SIG-M5 (cell line): ENCODE measurements at places on chromosomes 2 and 18.

GRCh38 chr2:240588006-240588655, 1.6 kb downstream of the CAPN10 start:
- DNase-seq: no peak

DNA sequence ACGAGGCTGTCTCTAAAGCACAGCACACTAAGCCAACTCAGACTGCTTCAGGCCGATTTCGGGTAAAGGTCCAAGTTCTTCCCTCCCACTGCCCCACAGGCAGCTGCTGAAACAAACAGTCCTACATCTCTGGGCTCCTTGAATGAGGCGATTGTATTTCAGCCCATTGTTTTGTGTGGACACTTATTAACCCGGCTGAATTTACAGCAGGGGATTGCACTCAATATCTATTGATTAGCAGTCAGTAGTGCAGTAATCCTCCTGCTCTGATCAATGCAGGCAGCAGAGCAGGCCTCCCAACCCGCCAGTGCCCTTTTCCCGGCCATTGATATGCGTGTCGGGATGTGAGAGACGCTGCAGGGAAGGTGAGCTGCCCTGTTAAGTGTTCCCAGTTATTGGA, 330.1 kb downstream of the CMPK2 start:
- no peak for DNase-seq

DNA sequence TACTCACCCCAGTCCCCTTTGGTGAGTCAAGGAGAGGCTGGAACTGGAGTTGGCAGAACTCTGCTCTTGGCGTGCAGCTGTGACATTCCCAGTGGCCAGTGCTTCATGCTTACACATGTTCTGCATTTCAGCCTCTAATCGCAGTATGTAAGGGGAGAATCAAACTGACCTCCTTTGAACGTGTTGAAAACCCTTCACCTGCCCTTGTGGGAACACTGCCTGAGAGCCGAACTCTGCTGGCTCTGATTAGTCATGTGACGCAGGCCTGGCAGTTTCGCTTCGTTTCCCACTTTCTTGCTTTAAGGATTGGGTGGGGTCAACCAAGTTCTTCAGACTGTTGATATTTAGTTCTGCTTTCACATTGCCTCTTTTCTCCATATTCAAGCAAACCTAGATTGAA, 173.8 kb upstream of the BCL2L11 start:
- no peak for DNase-seq

- no peak for DNase-seq
Observed at GRCh38 chr2:99806758-99807157, 316.9 kb upstream of the REV1 start.

DNA sequence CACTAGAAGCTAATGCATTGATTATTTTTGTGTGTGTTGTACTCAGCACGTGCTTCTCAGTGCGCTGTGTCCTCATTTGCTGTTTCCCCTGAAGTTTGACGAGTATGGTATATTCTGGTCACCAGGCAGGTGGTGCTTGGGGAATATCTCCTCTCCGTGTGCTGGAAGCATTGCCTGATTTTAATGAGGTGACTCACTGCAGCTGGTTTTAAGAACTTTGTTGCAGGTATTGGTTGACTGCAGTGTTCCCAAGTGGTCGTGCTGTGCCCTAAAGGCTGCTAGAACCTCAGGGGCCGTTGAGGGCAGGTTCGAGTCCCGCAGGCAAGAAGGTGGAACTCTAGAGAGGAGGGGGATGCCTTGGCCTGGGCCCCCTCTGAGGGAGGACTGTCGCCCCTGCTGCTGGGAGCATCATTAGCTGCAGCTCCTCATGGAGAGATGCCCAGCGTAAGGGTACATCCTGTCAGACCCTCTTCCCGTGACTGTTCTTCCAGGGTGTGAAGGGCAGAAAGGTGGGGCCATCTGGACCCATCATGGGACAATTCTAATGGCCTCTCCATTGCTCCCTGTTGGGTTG, 82.6 kb downstream of the AGAP1 start:
- no peak for DNase-seq

DNA sequence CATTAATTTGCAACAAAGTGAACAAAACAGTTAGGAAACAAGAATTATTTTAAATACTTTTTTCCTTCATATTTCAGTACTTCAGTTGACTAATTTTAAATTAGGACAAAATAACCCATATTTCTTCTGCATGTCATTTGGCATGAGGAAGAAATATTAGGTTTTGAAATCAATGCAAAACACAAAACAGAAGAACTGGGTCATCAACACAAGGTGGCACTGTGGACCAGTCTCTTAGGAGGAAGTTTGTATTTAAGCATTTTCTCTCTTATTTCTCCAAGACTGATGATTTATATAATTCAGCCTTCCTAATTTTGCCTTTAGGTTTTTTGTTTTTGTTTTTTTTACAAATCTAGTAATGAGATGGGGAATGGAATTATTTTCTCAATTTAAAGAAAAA, 352.8 kb upstream of the KCNH7 start:
- DNase-seq: no peak

- DNase-seq: no peak
Observed at GRCh38 chr2:161273038-161273760, 35.0 kb upstream of the PSMD14 start.

GRCh38 chr18:35616074-35616473, 34.5 kb downstream of the GALNT1 start:
- DNase-seq: no peak

DNA sequence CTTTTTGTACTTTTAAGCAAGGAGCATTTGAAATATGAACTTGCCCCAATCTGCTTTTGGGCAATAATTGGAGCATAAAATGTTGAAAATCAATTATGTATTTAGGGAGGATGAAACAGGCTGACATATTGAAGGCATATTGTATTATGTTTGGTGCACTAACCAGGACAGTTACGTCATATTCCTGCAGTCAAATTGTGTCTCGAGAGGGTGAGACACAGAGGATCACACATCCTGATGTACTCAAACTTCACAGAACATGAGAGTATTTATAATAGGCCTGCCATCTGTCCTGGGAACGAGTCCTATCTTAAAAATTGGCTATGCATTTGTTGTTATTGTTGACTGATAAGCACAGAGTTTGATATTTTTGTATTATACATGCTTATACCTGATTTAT, 44.7 kb downstream of the TANC1 start:
- DNase-seq: no peak

- no peak for DNase-seq
Observed at GRCh38 chr2:226652983-226653765, 146.4 kb downstream of the IRS1 start.

DNA sequence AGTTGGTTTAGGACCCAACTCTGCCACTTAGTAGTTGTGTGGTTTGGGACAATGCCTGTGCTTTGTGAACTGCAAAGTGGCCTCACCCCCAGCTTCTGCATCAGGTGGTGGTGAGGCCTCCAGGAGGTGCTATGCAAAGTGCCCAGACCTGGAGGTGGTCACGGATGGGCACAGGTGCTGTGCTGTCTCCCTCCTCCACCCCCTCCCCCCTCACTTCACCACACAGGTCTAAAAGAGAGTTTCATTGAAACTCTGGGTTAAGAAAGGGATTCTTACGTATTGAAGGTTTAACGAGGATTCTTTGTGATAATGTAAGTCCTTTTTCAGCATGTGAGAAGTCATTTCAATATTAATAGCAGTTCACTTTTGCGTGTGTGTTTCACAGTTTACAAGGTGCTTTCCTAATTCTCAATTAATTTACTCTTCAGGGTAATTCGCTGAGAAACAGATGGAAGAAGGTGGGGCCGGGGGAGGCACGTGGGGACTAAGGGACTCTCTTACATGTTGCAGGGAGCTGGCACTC, 369.9 kb downstream of the LPIN1 start:
- no peak for DNase-seq

DNA sequence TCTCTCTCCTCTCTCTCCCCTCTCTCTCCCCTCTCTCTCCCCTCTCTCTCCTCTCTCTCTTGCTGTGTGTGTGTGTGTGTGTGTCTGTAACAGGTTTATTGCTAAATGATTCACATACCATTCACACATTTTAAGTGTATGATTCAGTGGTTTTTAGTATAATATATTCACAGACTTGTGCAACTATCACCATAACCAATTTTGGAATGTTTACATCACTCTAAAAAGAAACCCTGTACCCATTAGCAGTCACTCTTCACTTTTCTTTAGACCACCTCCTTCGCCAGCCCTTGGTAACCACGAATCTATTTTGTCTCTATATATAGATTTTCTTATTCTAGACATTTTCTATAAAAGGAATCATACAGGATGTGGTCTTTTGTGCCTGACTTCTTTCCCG, 11.4 kb downstream of the THNSL2 start:
- no peak for DNase-seq

GRCh38 chr2:201701646-201702045, 3.2 kb upstream of the MPP4 start:
- no peak for DNase-seq

GRCh38 chr2:47323009-47323821, 79.7 kb upstream of the MSH2 start:
- DNase-seq: no peak

DNA sequence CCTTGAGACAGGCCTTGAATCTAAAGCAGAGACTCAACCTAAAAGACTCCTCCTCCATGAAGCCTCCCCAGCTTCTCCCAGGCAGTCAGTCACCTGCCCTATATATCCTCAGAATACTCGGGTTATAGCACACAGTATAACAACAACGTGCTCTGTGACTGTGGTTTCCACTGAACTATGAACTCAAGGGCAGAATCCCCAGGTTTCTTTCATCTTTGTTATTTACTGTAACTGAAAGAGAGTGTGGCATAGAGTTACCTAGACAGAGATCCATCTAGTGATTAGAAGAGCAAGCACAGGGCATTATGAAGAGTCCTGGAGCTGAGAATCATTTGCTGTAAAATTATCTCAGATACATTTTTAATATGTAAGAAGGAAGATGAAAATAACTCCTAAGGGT, 281.6 kb upstream of the ZNF521 start:
- DNase-seq: no peak

DNA sequence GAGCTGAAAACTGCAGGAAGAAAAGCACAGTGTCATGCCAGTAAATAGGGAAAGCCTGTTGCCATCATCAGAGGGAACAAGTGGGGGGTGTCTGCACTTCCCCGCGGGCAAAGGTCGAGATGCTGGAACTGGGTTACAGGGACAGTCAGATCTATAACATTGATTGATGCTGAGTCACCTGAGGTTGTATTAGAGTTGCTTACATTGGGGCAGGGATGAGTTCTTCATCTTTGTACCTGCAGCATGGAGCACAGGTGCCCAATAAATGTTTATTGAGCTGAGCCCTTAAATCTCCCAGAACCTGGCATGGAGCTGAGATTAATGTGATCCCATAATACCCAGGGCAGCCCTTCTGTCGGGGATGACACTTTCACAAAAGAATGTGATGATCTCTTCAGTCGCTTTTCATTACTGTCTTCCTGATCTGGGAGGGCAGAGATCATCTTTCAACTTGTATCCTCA, 5.9 kb upstream of the RNF152 start:
- DNase-seq: no peak

DNA sequence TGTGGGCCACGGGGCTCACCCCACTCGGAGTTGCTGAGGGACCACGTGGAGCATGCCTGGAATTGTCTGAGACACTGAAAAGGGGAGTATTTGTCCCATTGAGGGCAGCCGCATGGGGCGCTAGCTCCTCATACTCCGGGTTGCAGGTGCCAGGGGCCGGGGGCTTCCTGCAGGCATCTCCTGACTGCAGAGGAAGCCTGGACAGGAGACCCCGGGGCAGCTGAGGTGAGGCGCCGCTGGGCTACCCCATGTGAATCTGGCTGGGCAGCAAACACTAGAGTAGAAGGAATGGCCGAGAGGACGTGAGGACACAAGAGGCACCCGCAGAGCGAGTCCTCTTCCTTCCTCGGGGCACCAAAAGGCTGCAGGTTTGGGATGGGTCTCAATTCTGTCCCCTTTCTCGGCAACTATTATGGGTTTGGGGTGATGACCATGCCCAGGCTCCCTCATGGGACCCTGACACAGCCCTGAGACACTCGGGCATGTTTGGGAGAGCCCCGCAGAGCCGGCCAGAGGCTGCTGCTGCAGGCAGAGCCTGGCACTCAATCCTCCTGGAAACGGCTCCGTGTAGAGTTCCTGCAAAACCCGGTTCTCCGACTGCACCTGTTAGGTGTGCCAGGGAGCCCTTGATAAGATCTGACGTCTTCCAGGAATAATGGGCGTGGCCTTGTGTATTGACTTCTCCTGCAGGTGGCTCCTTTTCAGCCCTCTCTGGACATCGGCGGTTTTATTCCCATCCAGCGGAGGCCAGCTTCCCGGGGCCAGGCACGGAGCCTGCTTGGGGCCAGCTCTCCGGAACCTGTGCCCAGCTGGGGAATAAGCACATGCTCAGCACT, 77.0 kb downstream of the CTIF start:
- no peak for DNase-seq

DNA sequence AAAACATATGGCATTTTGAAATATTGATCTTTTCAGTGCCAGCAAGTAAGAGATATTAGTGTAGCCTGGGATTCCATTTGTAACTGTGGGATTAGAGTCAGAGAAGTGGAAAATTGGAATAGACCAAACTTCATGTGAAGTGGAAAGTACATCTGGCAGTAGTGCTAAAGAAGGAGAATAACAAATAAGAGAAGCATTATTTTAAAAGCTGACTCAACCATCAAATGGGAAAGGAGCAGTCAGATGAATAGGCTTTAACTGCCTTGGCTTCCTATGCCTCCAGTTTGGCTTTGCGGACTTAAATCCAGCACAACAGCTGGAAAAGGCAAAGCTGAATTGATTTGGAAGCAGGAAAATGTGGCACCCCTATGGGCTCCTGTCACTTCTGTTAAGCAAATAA, 623.1 kb downstream of the TSN start:
- no peak for DNase-seq

GRCh38 chr2:2272841-2273240, 58.2 kb downstream of the MYT1L start:
- DNase-seq: no peak

DNA sequence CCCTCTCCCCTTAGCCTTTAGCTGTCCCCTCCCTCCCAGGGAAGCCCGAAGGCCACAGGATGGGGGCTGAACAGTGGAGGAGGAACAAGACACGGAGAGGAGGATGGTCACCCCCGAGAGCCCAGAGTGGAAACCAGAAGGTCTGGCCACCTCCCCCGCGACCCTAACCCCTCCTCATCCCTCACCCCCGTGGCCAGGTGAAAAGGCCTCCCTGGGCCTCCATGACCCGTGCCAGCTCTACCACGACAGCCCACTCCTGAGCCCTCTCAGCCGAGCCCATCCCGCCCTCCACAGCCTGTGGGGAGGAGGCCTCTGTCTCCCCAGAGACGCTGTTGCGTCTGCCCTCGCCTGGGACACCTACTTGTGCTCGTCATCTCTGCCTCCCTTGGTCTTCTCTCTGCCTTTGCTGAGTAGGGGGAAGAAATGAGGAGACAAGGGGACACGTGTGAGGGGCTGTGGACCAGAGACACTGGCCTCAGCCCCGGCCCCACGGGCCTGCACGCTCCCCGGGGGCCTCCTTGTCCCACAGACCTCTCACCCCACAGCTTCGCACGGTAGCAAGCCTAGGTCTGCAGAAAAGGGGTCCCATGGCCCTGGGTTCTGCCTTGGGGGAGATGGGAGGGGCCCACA, 32.5 kb upstream of the OTOF start:
- no peak for DNase-seq

DNA sequence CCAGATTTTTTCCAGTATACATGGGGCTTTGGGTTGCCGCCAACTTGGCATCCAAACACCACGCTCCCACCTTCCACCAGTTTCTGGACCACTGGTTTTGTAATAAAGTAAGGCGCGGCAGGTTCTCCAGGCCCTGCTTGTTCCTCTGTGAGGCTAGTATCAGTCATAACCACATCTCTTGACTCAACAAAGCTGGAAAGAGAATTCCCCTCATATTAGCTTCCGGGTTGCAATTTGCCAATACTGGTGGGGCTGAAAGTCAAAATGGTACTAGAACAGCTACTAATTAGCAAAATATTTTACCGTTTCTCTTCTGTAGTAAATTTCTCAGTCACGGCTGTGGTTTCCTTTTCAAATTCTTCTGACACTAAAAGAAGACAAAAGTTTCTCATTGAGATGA, 25.0 kb downstream of the TTN start:
- DNase-seq: no peak

GRCh38 chr2:136407117-136407951, 289.4 kb upstream of the CXCR4 start:
- no peak for DNase-seq
